Endodermal cell (in vitro differentiated cells): ENCODE measurements at places on chromosomes 4 and X. TPM values are rescaled to one million over a fixed set of nuclear protein-coding genes. Genes with fewer than 3 reads are reported as not detected.

RAI2 gene
- 3.1 to 5.8 TPM (median 5.5 TPM) in 3 replicates for total RNA-seq

GRIA3 gene
- 5.7 and 6.6 TPM in 2 replicates for total RNA-seq

P2RY8 gene
- total RNA-seq, result not detected in 3 replicates

ANKRD17 gene
- 65.4 to 92.1 TPM (median 84.3 TPM) in 3 replicates for total RNA-seq

GPR173 gene
- total RNA-seq, result 9.4 to 11.7 TPM (median 10.0 TPM) in 3 replicates

PPID gene
- 40.3 and 44.6 TPM in 2 replicates for total RNA-seq

SPIN2A gene
- total RNA-seq, result 1.2 and 1.5 TPM in 2 replicates

CLDN22 gene
- total RNA-seq, result 0.15 and 0.27 TPM in 2 replicates

KLB gene
- not detected in 3 replicates for total RNA-seq

FAM9C gene
- not detected in 2 replicates for total RNA-seq

SPACA5 gene
- not detected in 3 replicates for total RNA-seq

ELMOD2 gene
- 44.7 to 67.9 TPM (median 65.9 TPM) in 3 replicates for total RNA-seq

PABPC1L2B gene
- not detected in 3 replicates for total RNA-seq

RAB40AL gene
- 0.64 to 0.72 TPM (median 0.68 TPM) in 3 replicates for total RNA-seq

CENPVL1 gene
- 0.63 and 0.64 TPM in 2 replicates for total RNA-seq

HSD17B13 gene
- total RNA-seq, result 0.58 to 0.86 TPM in 2 of 3 replicates, not detected in the other
